Glutamatergic neuron (in vitro differentiated cells): ENCODE measurements at places on chromosomes 3 and 15. TPM values are rescaled to one million over a fixed set of nuclear protein-coding genes. Genes with fewer than 3 reads are reported as not detected.

GRCh38 chr15:27249760-27250109 lies 278.8 kb downstream of the GABRG3 start:
- H3K4me3 ChIP-seq = no peak overlapping the region
- DNase-seq = no peak
- H3K36me3 ChIP-seq = no peaks in the 10 kb centered on the region
- peak overlapping the region; percentile 60 for H3K27ac ChIP-seq

DNA sequence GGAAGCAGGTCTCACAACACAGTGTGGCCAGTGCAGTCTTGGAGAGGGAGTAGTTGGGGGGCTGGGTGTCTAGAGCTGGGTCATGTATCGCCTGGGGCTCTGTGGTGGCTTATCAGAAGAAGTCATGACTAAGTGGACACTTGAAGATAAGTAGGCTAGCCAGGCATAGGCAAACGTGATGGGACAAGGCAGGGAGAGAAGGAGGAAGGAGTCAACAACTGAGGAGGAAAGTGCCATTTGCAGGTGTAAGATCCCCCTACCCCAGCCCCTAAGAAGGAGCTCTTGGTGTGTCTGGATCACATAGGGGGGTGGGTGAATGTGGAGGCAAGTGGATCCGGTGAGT lies 352.3 kb downstream of the LRTM1 start:
- no peaks in the 10 kb centered on the region for H3K36me3 ChIP-seq
- H3K4me3 ChIP-seq = no peak overlapping the region
- no peak for DNase-seq
- no peaks in the 10 kb centered on the region for H3K27me3 ChIP-seq
- H3K27ac ChIP-seq = no peak overlapping the region

The TJP1 gene
- total RNA-seq = 129 TPM

The CHDH gene
- 0.61 TPM for total RNA-seq

GRCh38 chr3:29618395-29619282 lies 337.8 kb downstream of the RBMS3 start:
- H3K27me3 ChIP-seq = no peaks in the 10 kb centered on the region
- H3K4me3 ChIP-seq = no peak overlapping the region
- no peaks in the 10 kb centered on the region for H3K4me1 ChIP-seq
- DNase-seq = no peak

DNA sequence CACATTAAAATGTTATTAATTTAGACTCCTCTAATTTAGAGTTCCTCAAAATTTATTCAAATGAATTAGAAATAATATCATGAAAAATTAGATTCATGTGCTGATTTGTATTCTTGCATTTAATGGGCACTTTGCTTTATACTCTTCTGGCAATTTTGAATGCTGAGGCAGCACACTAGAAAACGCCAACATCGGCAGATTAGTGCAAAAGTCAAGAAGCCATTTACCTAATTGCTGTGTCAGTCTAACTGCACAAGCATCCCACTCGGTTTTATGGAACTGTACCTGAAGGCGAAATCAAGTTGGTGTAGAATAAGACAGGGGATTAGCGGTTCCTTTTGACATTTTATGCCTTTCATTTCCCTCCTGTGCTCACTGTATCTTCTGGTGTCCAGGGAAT lies 382.0 kb downstream of the ROBO2 start:
- no peak for DNase-seq
- peak overlapping the region; percentile 49 for H3K27ac ChIP-seq
- H3K27me3 ChIP-seq = peaks cover 2% of the 10 kb centered on the region

The ATP13A5 gene
- total RNA-seq = not detected

DNA sequence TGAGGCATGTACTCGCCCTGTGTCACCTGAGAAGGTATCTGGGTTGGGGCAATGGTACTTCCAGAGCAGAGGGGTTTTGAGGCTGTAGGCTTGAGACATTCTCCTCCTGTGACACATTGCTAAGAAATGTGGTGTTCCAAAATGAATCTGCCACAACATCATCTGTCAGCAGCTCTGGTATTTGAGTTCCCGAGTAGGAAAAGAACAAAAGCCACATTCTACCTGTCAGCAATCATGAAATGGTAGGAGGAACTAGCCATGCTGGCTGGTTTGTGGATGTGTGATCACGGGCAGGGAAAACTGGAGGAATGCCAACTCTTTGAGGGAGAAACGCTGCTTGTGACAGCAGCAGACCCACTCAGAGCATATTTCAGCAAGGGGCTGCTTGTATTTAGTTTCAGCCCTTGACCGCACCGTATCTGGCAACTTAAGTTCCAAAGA lies 579.4 kb upstream of the TBL1XR1 start:
- H3K27me3 ChIP-seq = peaks cover 6% of the 10 kb centered on the region
- peaks cover 18% of the 10 kb centered on the region for H3K4me1 ChIP-seq
- DNase-seq = no peak
- H3K27ac ChIP-seq = no peak overlapping the region
- H3K4me3 ChIP-seq = no peak overlapping the region
